H4 (cell line): ENCODE measurements at places on chromosomes 4 and X.

DNA sequence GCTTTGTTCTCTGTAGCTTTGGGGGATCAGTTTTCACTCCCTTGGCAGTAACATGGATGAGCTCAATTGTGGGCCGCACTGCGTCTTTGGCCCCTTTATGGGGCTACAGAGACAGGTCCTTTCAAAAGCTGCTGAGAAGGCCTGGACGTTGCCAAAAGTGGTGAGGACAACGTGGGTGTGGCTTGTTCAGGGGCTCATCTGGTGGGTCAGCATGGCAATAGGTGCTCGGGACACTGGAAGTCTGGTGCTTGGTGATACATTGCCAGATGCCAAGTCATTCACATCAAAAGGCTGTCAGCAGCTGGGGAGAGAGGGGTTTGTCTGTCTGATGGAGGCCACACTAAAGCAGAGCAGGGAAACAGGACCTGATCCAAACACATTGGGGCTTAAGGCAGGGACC, 149.8 kb upstream of the EOLA2 start:
- DNase-seq = no peak

DNA sequence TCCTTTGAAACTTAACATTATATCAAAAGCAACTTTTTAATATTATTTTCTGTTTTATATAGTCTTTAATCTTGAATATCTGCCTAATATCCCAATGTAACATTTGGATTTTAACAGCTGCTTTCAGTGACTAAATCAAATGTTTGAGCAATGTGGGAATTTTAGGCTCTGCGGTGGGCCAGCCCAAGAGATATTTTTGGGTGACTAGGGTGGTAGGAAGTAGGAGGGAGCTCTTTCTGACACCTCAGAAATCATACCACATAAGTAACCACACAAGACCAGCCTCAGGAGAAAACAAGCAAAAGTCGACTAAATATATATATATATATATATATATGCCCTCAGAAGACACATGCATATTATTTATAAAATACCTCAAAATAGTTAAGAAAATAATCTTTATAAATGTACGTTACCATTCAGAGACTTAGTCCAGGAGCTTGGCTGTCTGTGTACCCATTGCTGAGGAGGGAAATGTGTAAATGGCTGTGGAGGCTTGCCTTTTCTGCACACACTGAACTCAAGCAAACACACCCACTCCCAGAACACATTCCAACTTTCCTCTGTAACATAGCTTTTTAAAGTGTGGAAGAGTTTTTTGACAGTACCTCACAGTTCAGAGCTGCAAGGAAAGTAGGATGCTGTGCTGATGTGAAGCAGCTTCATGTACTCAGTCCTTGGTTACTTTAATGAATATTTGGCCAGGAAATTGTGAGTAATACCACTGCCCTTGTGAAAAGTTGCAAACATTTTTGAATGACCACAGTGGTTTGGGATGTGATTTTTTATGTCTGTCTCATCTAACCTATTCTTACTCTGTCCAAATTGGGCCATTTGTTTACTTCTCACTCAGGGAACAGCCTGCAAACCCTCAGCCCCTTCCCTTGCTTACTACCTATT, at the start of gene RTL3:
TSS of gene RTL3 (minus strand) at position 484 of the 900 bp plus-strand sequence. CDS start 908 bp downstream, outside the sequence.
- DNase-seq = peak; percentile 24

DNA sequence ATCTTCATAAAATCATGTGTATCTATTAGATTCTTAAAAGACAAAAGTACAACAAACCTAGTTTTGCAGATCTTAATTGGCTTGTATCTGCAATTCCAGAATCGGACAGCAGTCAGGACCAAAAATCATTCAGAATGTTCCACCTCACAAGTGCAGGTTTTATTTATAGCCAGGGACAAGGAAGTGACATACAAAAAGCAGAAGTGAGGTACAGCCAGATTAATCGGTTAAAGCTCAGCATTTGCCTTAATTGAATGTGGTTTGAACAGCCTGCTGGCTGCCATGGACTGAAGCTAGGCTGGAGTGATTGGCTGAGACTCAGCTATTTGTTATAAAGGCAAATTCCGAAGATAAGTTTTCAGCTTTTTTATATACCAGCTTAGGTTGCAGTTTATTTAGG, 932.6 kb downstream of the C4orf33 start:
- DNase-seq = no peak

GRCh38 chr4:137427411-137427810, 104.9 kb downstream of the PCDH18 start:
- DNase-seq = no peak

DNA sequence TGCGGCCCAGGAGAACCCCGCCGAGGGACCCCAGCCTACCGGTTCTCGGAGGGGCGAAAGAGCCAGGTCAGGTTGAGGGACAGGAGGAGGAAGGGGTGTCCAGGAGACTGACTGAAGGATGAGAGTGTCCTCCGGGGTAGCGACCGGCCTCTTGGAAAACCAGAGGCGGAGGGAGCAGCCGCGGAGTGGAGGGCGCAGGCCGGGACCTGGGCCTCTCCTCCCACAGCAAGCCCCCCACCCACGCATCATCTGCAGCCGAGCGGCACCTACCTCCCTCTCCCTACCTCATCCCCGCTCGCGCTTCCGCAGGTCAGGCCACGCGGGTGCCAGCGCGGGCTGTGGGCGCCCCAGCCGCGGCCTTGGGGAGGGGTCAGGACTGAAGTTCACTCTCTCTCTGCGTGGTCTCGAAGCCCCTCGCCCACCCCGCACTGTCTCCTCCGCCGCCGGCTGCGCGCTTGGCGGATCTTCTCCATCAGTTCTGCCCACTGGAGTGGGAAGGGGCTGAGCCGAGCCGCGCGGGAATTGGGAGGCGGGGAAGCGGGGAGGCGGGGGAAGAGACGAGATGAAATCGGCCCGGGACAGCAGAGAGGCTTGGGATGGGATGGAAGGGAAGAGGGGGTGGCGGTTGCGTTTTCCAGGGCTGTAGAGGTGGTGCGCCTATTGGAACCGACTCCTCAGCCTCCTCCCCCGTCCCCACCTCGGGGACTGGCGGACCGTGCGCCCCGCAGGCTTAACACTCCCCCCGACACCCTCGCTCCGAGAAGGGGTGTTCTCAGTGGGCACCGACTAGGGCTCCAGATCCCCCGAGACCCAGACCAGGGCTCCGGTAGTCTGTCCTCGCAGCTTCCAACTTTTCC, 1.8 kb downstream of the NLGN4X start:
- no peak for DNase-seq

DNA sequence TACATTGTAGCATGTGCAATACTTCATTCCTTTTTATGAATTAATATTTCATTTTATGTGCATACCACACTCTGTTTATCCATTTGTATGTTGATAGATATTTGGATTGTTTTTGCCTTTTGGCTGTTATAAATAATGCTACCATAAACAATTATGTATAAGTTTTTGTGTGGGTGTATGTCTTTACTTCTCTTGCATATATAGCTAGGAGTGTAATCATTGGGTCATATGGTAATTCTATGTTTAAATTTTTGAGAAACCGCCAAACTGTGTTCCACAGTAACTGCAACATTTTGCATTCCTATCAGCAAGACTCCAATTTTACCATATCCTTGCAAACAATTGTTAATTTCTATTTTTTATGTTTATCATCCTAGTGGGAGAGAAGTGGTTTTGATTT, 3.1 kb upstream of the TCEAL5 start:
- no peak for DNase-seq

GRCh38 chr4:22962295-22962694, 269.6 kb downstream of the GBA3 start:
- DNase-seq = peak; percentile 42

DNA sequence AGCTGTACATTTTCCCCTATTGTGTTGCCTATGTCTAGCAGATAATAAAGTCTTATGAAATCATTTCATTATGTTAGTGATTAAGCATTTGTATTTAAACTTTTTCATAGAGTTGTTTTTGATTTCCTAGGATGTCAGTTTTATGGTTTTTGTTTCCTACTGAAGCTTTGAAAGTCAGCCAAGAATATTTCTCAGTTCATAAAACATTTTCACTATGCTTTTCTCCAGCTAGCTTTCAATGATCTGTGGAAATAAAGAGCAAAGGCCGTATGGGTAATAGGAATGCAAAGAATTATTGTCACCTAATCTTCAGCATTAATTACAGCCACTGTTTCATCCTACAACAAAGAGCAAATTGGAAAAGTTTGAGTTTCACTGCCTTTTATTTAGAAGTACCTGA, 145.7 kb upstream of the NUDT6 start:
- no peak for DNase-seq

GRCh38 chr4:27861802-27862201, 1001.2 kb downstream of the STIM2 start:
- DNase-seq = peak; percentile 72

DNA sequence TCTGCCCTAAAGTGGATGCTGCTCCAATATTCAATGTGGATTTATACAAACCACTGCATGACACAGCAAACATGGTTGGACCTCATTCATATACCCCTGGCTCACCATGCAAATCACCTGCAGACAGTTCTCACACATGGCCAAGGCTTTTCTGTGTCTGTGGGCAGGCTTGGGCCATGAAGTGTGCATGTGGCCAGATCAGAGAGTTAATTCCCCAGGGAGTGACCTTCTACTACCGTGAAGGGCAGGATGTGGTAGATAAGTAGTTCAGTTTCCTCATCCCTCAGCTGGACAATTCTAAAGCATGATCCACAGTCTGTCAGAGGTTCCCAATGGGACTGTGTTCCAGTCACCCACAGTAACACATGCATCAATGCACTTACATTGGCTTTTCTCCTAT, 24.6 kb upstream of the BCLAF3 start:
- DNase-seq = no peak

DNA sequence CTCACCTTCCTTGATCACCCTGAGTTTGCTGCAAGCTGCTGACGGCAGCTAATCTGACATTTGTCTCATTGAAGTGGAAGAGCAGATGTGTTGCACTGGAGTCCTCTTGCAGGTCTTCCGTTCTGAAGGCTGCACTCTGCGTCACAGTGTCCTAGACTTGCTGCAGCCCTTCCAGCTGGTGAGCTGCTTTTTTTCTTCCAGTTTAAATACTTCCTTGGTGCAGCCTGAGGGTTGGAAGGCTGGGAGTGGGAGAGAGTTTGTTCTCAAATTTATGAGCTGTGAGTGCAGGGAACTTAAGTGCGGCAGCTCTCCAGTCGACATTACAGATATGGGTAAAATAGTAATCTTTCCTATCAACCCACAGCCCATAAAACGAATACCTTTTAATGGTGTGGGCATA, 303.6 kb upstream of the FAT1 start:
- no peak for DNase-seq

DNA sequence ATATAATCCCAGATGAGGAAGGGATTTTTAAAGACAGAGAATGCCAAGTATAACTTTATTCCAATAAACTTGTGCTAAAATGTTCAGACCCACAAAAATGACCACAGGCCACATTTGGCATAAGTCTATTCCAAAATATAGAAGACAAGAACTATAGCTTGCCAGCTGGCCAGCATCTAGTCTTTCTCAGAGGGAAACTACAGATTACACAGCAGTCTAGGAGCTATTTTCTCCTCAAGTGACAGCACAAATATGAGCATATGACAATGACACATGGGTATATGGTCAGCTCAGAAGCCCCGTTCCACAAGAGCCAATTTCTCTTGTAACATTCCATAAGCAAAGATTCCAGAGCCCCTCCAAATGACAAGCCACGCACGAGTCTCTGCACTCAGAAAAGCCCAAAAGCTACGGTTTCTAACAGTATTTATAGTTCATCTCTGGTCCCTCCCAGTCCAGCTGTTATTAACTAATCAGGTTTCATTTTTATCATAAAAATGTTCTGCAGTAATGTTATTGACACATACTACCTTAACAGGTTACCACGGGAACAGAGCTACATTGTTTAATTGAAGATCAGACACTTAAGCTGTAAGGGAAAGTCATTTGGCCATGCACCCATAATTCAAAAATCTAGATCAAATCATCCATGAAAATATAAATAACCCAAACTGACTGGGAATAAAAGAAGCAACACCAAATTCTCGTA, 70.3 kb downstream of the RAB28 start:
- no peak for DNase-seq

DNA sequence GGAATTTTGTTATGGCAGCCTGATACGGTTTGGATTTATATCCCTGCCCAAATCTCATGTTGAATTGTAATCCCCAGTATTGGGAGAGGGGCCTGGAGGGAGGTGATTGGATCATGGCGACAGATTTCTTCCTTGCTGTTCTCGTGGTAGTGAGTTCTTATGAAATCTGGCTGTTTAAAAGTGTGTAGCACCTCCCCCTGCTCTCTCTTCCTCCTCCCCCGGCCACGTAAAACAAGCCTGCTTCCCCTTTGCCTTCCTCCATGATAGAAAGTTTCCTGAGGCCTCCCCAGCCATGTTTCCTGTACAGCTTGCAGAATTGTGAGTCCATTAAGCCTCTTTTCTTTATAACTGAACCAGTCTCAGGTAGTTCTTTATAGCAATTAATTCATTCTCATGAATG, 37.9 kb downstream of the SUPT20HL2 start:
- DNase-seq = no peak

DNA sequence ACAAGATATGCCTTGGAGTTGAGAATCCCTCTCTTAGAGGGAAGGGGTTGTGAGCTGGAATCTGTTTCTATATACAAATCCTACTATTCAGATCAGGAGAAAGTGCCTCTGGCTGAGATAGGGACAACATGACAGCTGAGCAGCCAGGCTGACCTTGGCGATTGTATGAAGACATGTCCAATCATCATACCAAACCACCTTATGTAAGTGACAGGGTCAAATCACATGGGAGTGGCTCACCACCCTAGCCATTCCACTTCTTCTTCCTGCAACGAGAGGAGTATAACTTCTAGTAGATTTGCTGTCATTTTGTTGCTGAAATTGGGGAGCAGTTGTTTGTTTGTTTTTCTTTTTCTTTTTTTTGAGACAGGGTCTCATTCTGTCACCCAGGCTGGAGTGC, 48.3 kb upstream of the TMEM150C start:
- DNase-seq = no peak

GRCh38 chrX:48818098-48818497, 8.2 kb upstream of the ERAS start:
- DNase-seq = no peak

- peak; percentile 34 for DNase-seq
Observed at GRCh38 chr4:54961357-54961975, 163.9 kb downstream of the KDR start.

GRCh38 chr4:112284166-112284565, 1.5 kb downstream of the TIFA start:
- DNase-seq = no peak

- DNase-seq = peak; percentile 61
Observed at GRCh38 chrX:1336331-1336943, at the start of gene IL3RA. IL3RA (plus strand) TSS chrX:1336785; CDS start chrX:1341766, 4,981 bp downstream.

- no peak for DNase-seq
Observed at GRCh38 chrX:120331116-120331515, 19.9 kb upstream of the TMEM255A start.

- DNase-seq = no peak
Observed at GRCh38 chr4:47271291-47271690, 192.2 kb downstream of the COMMD8 start.

- DNase-seq = no peak
Observed at GRCh38 chrX:49116716-49117115, 6.8 kb downstream of the GPKOW start.
